Activated naive CD4-positive, alpha-beta T cell treated with anti-CD3 and anti-CD28 coated beads, Interleukin-2, amount 10 ng/mL, durations not matched to agents 7 days and 5 days (primary cell): ENCODE measurements at places on chromosomes 5 and 9.

- no peak for DNase-seq
These were observed 336.9 kb upstream of the DMAC1 start for GRCh38 chr9:8136477-8136876.

GRCh38 chr9:136944212-136944518 is 373 bp downstream of the FBXW5 start:
- no peak for DNase-seq

DNA sequence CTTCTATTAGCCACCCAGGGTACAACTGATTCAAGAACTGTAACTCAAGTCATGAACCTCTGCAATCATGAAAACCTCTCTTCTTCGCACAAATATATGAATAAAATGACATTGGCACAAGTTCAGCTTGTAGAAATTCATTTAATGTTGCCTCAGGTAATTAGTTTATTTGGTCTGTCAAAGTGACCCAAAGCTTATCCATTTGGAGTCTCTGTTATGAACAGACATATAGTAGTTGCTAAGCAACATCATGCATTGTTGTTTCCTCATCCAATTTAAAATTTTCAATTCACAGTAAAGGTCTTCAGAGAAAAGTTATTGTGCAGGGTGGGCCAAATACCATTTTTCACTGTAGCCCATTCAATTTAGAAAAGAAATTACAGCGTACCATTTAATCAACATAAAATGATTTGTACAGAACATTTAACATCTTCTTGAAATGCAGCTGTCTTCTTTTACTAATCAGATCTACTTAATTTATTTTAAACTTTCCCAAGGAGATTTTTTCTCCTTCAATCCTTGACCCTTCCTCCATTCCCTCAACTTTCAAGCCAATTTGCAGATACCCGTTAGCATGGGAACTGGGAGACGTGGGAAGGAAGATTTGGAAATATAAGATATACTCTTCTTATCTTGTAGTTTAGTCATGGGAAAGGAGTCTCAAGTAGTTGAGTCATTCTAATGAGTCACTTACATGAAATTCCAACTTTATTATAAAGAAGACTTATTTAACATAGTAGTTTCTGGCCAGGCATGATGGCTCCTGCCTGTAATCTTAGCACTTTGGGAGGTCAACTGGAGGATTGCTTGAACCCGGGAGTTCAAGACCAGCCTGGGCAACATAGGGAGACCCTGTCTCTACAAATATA is 231.3 kb downstream of the ATPSCKMT start:
- DNase-seq, result no peak

DNA sequence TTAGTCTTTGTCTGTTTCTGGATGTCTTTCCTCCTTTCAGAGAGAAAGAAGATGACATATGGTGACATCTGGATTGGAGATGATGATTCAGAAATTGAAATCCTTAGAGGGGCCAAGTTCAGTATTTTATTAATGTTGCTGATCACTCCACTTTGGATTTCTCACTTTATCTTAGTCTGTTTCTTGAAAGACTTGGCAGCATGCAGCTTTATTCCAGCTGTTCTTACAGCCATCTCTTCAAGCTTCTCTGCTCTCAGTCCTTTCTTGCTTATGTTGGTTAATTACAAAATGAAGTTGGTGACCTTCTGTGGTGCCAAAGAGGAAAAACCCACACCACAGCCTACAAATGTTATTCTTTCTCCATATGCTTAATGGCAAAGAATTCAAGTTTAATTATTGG is 62.1 kb downstream of the SNCAIP start:
- no peak for DNase-seq

DNA sequence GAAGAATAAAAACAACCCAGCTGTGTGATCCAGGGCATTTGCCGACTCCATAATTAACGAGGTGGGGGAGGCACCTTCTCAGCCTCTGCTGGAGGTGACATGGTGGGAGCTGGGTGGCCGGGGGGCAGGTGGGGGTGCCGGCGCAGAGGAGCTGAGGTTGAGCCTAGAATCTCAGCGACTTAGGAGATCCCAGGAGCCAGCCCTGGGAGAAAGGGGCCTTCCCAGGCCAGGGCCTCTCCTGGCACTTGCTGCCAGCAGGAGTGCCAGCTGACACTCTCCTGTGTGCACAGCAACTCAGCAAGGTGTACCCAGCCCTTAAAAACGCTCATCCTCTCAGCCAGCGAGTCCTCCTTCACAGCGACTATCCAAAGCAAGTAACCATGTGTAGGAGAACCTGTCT is 62.8 kb upstream of the FCN1 start:
- no peak for DNase-seq

DNA sequence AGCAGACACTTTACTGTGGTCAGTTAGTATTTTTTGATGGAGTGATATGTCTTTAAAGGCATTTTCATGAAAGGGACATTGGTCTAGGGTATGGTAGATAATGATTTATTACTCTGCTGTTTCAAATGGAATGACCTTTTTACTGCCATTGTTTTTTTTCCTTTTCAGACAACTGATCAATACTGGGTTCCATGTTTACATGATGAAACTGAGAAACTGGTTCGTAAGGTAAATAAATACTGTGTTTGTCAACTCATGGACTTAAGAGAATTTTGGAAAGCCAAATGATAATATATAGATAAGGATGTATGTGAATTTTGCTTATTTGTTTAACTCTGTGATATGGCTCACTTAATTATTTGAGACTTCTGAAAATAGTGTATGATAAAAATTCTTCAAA is 35.5 kb downstream of the VPS13A start:
- DNase-seq, result no peak

GRCh38 chr5:45694255-45694814 is 1.8 kb downstream of the HCN1 start:
- no peak for DNase-seq

DNA sequence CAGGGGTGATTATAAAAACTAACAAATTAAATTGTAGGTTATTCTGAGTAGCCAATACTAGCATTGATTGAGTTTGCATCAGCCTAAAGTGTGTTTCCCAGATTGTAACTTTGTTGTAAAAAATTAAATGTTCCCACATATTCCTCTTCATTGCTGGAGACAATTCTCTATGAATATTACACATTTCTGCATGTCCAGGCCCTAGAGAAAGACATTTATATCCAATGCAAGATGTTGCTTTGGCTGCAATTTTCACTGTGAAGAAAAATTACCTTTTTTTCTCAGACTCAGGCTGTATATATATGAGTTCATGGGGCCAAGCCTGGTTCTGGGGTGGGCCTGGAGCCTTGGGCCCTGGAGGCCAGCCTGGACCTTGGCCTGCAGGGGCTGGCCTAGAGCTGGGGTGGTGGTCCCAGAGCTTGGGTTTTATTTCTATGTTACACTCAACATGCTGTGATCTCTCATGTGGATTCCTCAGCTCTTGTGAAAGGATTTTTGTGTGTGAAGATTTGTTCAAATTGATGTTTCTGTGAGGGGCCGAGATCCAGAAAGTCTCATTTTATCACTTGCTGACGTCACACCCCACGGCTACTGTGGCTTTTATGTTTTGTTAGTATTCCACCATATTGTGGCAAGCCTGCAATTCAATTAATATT is 232.5 kb downstream of the SPATA31A1 start:
- DNase-seq, result no peak

DNA sequence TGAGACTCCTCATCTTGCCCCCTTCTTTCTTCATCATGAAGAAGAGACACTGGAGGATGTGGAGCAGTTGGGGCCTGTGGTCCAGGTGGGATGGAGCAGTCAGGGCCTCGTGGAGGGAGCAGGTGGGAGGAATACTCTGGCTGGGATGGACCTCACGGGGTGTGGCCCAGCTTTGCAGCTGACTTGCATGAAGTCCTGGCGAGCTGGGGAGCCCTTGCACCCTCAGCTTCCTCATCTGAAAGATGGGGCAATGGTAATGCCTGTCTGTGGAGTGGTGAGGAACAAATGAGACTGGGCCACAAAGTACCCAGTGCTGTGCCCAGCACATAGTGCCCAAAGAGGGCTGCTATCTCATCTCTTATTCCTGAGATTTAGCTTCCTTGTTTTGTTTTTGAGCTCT is 91.5 kb downstream of the DAB2IP start:
- no peak for DNase-seq

DNA sequence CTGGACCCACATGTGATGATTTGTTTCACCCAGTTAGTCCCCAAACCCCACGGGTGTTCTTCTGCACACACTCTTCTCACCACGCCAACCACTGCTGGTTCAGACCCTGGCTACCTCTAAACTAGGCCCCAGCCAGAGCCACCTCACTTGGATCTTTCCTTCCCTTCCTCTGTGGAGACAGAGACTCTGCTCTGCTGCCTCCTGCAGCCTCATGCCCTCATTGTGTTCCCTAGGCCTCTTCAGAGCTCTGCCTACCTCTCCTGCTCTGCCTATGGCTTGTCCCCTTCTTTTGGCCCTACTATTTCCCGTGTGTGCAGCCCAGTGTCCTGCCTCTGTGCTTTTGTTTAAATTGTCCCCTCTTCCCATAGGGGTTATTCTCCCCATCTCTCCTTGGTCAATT is 79.7 kb downstream of the ARHGAP26 start:
- DNase-seq, result no peak

GRCh38 chr5:131252824-131253171 is 11.1 kb upstream of the CDC42SE2 start:
- DNase-seq, result peak; percentile 90
